NCI-H345 (cell line): ENCODE measurements at places on chromosomes 6 and 20.

DNA sequence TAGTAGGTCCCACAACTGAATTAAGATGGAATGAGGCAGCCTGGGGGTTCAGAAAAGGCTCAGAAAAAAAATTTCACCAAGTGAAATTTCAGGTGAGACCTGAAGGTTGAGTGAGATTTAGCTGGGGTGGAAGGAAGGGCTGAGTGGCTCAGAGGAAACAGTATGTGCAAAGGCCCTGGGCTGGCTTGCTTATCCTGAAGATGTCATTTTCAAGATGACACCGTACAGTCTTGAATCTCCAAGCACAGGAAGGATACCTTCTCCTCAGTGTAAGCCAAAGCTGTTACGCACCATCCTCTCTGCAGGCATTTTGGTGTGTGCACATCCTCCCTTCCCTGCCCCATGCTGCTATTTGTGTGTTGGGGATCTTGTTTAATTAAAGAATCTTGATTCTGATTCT lies 43.0 kb upstream of the RANBP9 start:
- no peak for DNase-seq

GRCh38 chr20:10475225-10475624 lies 40.1 kb downstream of the SLX4IP start:
- no peak for DNase-seq

GRCh38 chr6:14921170-14921569 lies 324.7 kb upstream of the JARID2 start:
- DNase-seq = no peak

GRCh38 chr6:106156413-106156812 lies 70.3 kb downstream of the PRDM1 start:
- no peak for DNase-seq

DNA sequence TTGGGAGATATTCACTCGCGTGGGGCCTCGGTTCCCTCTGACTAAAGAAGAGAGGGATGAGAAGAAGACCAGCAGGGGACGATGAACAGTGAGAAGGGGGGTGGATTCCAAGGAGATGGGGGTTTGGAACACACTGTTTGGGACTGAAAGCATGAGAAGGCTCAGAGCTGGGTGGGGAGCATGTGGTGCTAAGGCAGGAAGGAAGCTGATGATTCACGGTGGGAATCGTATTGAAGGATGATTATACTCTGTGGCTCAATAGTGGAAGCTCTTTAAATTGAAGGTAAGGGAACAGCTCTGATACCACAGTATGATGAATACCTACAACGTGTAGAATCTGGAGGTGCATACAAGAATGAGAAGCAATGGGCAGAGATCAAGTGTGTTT lies 117.5 kb upstream of the KCNK16 start:
- no peak for DNase-seq

DNA sequence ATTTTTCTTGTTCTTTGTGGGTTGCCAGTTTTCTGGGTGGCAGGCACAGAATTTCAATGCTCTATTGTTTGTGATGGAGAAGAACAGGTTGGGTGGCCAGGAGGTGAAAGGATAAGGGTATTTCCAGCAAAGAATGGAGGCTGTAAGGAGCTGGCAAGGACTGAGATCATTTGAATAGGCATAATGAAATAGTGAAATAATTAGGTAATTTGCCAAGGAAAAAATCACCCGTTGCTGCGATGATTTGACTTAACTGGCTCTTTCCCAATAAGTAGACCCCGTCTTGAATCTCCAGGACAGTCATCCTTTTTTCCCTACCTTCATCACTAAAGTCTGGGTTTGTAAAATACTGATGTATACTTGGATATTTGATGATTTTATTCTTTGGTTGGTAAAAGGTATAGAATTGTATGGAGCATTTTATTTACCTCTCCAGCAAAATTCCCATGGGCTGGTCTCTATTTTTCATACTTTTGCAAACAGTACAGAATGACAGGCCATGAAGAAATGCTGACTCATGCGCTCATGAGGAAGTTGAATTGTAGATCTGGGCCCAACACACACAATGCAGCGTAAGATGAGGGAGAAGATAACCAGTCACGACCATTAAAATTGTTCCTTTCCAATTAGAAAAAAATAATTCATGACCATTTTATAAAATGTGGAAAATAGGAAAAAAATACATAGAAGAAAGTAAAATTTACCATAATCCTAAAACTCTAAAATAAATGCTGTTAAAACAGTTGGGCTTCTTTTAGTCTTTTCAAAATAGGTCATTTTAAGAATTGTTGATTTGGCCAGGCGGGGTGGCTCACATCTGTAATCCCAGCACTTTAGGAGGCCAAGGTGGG lies 2.4 kb upstream of the GCNT2 start:
- DNase-seq = no peak

GRCh38 chr6:34389034-34389433 lies 3.4 kb downstream of the NUDT3 start:
- DNase-seq = no peak

DNA sequence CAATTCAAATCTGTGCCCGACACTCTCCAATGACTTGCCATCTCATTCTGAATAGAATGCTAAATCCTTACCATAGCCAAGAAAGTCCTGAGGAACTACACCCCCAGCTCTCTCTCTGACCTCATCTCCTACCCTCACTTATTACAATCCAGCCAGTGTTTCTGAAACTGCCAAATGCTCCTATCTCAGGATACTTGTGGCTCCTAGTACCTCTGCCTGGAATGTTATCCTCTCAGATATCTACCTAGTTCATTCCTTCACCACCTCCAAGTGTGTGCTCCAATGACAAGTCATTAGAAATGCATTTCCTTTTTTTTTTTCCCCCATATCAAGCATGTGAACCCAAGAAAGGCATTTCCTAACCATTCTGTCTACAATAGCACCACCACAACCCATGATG lies 24.4 kb downstream of the ZNF184 start:
- DNase-seq = no peak

DNA sequence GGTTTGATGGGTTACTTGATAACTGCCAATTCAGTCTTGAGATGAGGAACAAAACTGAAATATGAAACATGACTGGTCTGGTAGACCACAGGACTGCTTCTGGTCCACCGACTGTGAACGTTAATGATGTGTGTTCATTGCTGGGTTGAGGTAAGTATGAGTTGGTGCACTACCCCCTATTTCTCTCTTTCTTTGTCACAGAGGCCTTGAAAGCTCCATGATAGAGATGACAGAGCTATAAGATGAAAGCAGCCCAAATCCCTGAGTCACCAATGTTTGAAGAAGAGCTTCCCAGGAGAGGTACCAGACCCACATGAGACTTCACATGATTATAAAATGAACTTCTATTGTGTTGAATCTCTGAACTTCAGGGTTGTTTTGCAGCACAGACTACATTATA lies 555.5 kb downstream of the PTPRT start:
- no peak for DNase-seq

DNA sequence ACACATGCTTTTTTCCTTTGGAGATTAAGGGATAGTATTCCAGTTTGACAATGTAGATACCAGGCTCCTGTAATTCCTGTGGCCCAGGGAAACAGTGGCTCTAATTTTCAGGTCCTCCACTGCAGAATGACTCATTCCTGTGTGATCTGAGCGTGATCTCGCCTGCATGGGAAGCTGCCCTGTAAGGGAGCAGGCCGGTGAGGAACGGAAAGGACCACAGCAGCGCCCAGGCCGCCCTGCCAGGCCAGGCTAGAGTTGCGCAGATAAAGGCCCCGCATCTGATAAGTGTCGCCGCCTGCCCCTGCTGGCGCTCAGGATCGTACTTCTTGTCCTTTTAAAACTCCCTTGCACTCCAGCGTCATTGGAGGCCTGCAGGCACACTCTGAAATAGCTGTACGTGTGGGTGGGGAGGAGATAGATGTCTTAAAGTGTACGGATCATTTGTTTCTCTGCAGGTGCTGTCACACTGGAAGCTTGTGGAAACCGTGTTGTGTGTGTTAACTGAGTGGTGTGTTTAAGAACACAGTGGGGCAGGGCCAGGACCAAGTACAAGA lies 60.7 kb downstream of the SYNJ2 start:
- DNase-seq = no peak

DNA sequence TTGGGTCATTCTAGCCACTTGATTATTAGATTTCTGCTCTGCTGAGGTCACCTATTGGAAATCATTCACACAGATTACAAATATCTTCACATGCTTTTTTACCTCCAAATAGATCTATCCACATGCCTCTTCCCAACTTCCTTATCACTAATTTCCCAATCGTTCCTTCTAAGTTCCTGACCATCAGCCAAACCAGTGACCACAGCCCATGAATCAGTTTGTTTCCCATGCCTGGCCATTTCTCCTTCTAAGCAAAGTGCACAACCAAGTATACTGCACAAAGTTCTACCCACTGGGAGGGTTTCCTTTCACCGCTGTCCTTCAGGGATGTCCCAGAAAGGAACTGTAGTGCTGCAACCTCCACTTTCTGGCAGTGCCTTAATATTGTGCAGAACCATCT lies 140.5 kb upstream of the SYNDIG1 start:
- DNase-seq = no peak

DNA sequence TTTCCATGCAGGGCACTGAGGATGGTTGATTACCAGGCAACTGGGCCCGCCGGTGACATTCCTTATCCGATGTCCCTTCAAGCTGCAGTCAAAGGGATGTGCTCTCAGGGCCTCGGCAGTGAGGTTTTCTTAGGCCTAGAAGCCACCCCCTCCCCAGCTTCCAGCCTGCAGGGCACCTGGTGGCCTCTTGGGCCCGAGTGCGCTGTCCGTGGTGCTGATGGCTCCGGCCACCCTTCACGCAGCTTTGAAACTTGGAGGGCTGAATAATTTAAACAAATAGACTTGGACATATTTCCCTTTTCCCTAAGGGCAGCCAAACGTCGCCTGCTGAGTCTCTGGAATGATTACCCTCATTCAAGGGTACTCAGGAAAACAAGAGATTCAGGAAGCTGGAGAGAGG lies 8.9 kb upstream of the MLN start:
- peak; percentile 73 for DNase-seq

DNA sequence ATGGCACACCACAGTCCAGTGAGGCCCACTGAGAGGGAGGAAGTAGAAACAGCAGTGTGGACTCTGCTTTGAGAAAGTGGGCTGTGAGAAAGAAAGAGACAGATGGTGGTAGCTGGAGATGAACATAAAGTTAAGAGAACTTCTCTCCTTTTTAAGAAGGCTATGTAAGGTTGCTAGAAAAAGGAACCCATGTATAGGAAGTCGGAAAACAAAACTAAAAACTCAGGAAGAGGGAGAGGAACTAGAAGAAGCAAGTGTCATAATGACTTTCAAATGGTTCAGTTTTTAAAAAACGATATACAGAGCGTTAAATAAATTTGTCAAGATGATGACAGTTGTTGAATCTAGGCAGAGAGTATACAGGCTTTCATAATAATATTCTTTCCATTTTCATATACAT lies 25.4 kb upstream of the GMNN start:
- no peak for DNase-seq

GRCh38 chr20:60352596-60352995 lies 394.4 kb downstream of the CDH26 start:
- no peak for DNase-seq

- no peak for DNase-seq
Observed at GRCh38 chr6:105591053-105591452, 188.2 kb upstream of the PREP start.

- DNase-seq = no peak
Observed at GRCh38 chr6:32840604-32841246, 2.2 kb upstream of the TAP2 start.

- no peak for DNase-seq
Observed at GRCh38 chr6:63371104-63371715, 51.4 kb upstream of the LGSN start.

- peak; percentile 36 for DNase-seq
Observed at GRCh38 chr20:50187403-50188051, 3.1 kb upstream of the CEBPB start.

- DNase-seq = no peak
Observed at GRCh38 chr6:22643780-22644179, 74.4 kb downstream of the HDGFL1 start.

DNA sequence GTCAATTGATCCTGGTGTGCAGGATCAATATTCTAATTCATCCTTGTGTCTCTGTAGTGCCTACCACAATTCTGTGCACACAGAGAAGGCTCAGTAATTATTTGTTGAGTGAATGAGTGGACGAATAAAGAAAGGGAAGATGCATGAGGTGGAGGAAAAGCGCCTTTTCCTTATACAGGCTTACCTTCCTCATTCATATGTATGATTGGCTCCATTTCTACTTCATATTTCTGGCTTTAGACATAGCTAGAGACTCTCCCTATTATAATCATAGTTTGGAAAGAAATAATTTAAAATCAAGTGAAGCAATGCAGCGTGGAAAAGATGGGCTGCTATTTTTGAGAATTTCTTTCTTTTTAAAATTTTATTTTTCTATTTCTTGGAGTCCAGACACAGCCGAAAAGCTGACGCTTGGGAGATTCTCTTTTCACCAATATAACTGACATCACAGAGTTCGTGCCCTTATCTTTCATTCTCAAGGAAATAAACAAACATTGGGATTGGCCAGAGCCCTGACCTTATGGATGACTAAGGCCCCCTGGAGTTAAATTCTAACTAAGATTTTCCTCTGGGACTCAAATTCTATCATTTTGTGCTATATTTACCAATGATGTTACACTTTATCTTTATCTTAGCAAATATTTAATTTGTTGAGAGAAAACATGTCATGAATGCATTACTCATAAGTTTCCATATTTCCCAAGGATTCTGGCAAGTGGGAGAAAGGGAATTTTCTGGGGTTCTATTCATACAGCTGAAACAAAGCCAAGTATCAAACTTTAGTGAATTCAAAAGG lies 48.1 kb downstream of the PRL start:
- DNase-seq = no peak

DNA sequence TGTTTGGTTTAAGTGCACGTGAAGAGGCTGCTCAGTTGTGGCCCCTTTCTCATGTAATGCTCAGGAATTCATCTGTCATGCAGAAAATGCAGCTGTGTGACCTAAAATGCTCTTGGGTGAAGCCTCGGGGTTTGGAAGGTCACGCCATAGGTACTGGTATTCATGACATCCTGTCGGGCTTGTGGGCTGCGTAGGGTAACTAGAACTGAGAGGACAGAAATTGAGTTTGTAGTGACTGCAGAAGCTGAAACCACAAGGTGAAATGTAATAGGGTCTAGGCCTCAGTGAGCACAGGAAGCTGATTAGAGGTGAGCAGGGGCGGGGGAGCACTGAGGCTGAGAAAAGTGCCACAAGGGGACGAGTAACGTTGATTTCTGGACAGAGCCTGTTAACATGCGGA lies 128.8 kb downstream of the SOBP start:
- no peak for DNase-seq

GRCh38 chr6:148746363-148747144 lies at the start of gene UST:
Gene UST (plus strand): TSS chr6:148747030. CDS start chr6:148747431, 401 bp downstream.
- peak; percentile 68 for DNase-seq

DNA sequence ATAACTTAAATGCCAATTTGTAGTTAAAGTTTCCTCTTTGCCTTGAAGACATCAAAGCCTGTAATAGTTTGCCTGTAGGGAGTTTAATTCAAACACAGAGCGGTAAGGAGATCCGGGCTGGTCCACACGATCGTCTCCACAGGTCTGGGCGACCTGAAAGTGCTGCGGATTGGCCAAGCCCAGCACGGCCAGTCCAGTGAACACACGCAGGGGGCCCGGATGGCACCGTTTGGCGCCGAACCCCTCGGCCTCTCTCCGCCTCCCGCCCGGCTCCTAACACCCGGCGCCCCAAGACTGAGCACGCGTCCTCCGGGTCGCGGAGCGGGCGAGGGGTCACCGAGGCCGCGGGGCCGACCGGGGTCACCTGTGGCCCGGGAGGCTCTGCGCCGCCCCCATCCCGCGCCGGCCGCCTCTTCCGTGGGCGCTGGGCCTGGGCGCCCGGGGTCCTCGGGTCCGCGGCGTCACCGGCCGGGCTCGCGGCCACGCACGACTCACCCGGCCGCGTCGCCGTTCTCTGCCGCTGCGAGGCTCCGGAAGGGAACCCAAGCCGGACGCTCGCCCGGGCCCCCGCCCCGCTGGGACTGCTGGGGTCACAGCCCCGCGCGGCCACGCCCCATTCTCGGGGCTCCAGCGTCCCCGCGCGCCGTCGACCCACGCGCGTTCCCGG lies 481 bp downstream of the SERPINB6 start:
- DNase-seq = no peak
